ENCODE measurements at places on chromosomes 11 and 22. TPM values are rescaled to one million over a fixed set of nuclear protein-coding genes. Genes with fewer than 3 reads are reported as not detected.

BTBD18 gene
- not detected for total RNA-seq

KMT2A gene
- 49.0 TPM for total RNA-seq

RCE1 gene
- total RNA-seq, result 27.2 TPM

SAA2 gene
- 1.7 TPM for total RNA-seq

SCN2B gene
- 3.7 TPM for total RNA-seq

LYVE1 gene
- 43.4 TPM for total RNA-seq

ROBO4 gene
- total RNA-seq, result 4.8 TPM

CARD16 gene
- total RNA-seq, result 25.4 TPM

All from mucosa of descending colon (tissue), 3 donors.